ENCODE measurements at places on chromosomes 5 and 9.

- no peak for DNase-seq
These were observed 5.4 kb downstream of the NACC2 start for GRCh38 chr9:136089697-136090045.

DNA sequence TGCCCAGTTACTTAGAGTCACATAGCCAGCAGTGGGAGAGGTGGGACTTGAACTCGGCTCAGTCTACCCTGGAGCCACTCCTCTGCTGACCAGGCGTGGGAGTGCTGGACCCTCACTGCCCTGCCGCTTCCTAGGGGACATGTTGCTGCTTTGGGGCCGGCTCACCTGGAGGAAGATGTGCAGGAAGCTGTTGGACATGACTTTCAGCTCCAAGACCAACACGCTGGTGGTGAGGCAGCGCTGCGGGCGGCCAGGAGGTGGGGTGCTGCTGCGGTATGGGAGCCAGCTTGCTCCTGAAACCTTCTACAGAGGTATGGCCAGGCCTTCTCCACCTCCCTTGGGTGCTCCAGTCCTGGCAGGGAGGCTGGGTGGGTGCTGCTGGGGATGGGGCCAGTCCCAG is 3.4 kb upstream of the CACFD1 start:
- no peak for DNase-seq

DNA sequence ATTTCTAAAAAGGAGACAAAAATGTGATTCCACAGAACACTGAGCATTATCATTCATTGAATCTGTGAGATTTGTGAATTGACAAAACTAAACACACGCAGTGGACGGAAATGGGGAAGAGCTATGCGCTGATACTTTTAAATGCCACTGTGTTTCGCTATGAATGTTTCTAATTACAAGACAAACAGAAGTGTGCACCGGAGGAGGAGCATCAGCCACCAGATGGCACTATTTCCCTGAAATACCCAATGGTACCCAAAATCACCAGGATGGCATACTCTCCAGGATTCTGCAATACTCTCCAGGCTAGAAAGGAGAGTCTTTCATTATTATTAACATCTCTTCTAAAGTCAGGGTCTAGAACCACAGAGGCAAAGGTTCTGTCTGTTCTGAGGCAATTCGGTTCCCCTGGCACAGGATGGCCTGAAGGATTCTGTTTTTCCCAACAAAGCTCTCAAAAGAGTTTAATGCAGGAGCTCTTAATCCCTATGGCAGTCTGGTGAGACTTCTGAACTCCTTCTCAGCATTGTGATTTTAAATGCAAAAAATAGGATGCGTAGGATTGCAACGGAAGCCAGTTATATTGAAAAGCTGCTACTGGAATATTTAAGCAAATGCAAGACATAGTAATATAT is 13.8 kb upstream of the PUM3 start:
- no peak for DNase-seq

DNA sequence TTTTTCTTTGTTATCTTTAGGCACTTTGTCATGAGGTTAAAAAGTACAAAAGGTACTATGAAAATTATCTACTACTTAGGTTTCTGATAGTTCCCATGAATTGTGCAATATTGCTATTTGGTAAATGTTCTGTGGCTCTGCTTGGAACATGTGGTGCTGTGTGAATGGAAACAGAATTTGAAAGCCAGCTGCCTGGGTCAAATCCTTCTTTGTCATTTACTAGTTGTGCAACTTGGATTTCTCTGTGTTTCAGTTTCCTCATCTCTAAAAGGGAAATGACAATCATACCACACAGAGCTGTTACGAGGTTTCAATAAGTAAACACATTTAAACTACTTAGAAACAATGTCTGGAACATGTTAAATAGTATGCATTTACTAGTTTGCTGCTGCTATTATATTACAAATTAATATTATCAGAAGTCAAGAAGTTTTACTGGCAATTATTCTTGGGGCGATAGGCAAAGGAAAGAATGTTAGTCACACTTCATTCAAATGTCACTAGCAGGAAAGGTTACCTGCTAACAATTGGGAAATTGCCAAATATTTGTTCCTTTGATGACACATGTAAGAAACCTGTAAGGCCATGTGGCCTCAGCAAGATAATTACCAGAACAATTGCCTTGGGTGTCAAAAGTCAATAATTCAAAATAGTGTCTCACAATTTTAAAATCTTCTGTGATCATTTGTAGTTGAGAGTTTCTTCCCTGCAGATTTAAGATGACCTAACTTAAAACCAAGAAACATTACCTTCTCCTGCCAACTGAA is 184.8 kb downstream of the KIAA0825 start:
- no peak for DNase-seq

DNA sequence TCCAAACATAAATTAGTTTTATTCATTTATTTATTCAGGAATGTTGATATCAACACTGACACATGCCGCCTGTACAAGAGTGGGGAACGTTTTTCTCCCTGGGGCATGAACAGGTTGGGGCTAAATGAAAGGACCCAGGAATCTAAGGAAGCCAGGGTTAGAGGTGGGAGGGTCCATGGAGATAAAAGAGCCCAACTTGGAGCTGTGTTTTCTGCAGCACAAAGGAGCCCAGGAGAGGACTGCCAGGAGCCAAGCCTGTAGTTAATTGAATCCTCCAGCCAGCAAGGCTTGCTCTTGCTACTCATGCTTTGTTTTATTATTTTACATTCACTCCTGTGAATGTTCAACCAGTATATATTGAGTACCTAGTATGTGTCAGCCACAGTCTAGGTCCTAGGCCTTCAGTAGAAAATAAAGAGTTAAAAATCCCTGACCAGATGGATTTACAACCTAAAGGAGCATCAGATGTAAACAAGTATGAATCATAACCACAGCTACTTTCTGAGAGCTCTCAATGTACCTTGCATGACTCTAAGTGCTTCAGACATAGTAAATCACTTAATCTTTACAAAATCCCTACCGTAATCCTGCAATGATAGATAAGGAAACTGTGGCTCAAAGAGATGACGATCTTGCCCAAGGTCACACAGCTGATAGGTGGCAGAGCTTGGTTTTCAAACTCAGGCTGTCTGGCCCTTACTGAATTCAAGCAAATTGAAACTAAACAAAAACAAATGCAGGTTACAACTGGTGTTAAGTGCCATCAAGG is 69.8 kb downstream of the ASTN2 start:
- DNase-seq = no peak

- DNase-seq = no peak
These were observed 245.7 kb upstream of the ELAVL2 start for GRCh38 chr9:24071716-24072115.

DNA sequence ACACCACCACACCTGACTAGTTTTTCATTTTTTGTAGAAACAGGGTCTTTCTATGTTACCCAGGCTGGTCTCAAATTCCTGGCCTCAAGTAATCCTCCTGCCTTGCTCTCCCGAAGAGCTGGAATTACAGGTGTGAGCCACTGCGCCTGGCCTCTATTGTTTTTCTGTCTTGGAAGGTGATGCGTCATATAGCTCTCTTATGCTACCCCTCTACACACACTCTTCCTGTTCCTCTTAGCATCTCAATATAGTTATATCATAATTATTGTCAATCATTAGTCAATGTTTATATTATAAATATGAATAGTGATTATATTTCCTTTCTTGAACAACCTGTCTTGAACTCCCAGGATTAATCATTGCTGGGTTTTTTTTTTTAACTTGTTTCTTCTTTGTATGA is 7.3 kb downstream of the PKD2L2 start:
- no peak for DNase-seq

GRCh38 chr5:41796061-41796460 is 74.2 kb downstream of the OXCT1 start:
- no peak for DNase-seq

DNA sequence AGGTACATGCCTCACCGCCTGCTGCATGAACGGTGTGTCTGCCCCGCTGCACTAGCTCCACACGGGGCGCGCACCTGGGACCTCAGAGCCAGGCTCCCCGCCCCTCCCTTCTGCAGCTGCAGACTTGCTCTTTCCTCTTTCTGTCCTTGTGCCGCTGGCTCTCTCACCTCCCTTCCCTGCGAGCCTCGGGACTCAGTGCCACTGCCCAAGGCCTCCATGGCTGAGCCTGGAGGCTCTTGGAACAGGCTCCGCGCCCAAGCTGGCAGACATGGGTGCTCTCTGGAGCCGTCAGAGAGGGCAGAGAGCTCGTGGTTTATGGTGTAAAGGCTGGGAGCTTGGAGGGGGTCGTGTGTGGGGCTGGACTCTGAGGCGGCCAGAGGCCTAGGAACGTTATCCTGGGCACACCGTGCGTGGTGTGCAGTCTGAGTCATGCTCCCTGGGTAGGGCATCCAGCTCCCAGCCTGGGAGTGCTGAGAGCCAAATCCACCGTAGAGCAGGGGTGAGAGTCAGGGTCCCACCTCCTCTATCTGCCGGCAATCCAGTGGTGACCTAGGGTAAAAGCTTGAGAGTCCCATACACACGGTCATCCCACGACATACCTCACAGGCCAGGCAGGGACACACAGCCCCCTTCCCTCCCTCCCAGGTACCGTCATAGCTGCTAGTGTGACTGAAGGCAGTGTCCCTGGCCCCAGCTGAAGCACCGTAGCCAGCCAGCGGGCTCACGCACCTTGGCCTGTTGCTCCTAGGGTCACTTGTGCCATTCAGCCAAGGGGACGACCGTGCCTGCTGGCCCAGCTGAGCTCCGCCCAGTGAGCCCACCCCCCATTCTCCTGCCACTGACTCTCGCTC is 22.4 kb downstream of the GOLGA2 start:
- peak; percentile 44 for DNase-seq

DNA sequence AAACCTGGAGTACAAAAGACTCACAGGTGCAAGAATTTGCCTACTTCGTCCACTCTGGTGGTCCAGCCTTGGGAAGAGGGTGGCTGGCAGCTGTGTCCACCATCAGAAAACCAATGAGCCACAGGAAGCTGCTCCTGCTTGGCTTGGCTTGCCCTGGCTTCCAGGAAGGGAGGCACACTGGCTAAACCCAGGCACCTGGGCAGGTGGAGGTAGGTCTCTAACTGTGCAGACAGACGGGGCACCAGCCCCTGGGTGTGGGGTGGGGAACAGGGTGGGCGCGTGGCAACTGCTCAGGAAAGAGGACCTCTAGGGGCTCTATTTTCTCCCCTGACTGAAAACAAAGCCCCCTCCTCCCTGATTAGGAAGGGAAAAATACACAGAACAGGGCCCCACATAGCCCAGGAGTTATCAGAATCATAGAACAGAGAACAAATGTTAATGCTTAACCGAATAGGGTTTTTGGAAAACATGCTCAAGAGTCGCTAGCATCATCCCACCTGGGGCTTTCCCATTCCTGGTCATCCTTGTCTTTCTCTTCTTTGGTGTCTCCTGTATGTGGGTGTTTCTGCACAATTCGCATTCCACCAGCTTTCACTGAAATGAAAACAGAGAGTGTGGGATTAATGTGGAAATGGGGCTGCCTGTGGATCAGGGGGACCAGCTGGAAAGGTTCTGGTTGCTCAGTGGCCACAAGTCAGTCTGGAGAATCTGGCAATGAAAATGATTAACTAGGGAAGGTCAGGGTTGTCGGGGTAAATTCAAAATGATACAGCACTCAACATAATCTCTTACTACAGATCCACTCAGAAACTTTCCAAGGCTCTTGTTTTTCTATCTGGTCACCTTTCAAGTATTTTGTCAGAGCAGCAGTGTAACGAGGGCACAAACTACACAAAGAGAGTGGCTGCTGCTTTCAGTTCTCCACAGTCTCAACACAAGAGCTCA is 13.1 kb downstream of the DAP start:
- DNase-seq = no peak

GRCh38 chr5:133962801-133963476 is 5.5 kb downstream of the C5orf15 start:
- no peak for DNase-seq

DNA sequence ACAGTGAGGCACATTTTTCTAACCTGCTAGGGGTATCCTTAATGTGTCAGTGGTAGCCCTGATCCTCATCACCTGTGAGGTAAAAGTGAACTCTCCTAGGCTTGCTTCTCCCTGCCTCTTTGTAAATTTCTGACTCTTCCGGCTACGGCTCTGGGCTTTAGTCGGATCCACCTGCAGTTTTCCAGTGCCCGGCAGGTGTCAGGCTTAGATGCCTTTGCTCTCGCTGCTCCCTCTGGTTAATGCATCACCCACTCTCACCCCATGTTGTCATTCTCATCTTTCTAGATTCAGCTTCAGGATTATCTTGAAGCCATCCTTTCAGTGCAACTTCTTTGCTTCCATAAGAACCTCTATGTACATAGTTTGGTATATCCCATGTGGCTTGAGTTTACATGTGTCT is 3.6 kb downstream of the CEP78 start:
- DNase-seq = peak; percentile 78

DNA sequence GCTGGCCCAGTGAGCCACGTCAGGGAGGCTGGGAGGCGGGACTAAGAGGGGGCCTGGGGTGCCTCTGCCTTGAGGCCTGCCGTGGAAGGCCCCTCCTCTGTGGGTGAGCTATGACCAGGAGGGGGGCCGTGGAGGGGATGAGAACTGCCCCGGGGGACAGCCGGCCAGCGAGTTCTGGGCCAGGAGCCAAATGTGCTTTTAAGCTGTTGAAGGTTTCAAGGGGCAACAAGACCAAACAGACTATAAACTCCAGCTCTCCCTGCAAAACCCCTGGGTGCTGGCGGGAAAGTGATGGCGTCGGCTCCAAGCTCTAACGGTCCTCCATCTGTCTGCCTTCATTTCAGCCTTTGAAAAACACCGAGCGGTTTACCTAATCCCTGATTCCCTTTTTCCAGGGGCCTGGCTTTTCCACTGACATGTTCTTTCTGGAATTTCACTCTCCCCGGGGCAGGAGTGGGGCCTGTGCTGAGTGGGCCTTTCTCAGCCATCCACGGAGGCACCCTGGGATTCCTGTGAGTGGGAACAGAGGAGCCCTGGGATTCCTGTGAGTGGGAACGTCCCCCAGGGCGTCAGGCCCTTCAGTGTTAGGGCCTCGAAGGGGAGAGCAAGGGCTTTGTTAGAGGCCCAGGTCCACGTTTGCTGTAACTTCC is 65.6 kb downstream of the COL5A1 start:
- peak; percentile 65 for DNase-seq

DNA sequence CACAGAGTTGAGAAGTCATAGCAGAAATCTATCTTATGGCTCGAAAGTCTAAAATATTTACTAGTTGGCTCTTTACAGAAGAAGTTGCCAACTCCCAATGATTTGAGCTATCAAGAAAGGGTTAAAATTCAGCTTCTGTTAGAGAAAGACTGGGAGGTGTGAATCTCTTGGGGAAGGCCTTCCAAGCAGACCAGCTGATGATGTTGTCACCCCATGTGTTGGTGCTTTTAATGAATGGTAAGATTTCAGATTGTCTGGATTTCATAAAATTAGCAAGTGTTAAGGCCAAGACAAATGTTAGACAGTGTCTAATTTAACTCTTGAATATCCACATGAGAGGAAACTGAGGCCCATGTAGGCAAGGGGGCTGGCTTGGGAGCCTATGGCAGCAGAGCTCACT is 63.9 kb downstream of the PPARGC1B start:
- DNase-seq = no peak

DNA sequence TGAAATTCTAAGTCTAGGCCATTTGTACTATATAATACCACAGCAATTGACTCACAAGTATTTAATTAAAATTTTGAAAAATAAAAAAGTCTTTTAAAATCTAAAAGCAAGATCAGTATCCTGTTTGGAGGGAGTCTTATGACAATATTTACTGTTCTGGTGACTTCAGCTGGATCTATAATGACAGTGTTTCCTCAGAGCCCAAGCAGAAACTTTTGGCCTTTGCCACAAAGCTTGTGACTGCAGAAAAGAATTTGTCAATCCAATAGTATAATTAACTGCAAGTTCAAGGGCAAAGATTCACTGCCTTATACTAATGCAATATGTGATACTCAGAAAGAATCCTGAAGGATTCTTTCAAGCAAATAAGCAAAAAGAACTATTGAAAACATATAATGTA is 49.6 kb upstream of the RAPGEF6 start:
- DNase-seq = no peak

GRCh38 chr5:123089914-123090660 is 1.0 kb downstream of the PRDM6 start:
- no peak for DNase-seq

- DNase-seq = no peak
These were observed 66.1 kb downstream of the SPTLC1 start for GRCh38 chr9:92048924-92049625.

All from Peyer's patch (tissue), 4 donors.